Activated naive CD8-positive, alpha-beta T cell treated with anti-CD3 and anti-CD28 coated beads, Interleukin-2, amount 10 ng/mL, durations not matched to agents 7 days and 5 days (primary cell): ENCODE measurements at places on chromosomes 5 and 9.

GRCh38 chr9:68584189-68585033, 43.7 kb upstream of the TMEM252 start:
- peak; percentile 66 for DNase-seq

DNA sequence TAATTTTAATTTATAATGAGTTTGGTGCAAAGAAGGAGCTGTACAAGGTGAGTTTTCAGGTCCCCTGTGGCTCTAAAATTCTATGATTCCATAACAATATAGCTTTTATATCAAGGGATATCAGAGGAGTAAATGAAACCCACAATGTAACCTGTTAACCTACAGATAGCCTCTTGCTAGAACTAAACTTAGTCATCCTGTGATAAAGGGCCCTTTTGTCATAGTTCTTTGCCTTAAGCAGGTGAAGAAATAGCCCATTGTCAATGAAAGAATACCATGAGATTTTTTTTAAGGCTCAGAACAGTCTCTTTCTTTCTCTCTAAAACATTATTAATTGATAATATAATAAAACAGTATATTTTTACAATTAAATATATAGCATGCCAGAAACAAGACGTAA, 127.8 kb downstream of the NFIB start:
- DNase-seq: no peak

DNA sequence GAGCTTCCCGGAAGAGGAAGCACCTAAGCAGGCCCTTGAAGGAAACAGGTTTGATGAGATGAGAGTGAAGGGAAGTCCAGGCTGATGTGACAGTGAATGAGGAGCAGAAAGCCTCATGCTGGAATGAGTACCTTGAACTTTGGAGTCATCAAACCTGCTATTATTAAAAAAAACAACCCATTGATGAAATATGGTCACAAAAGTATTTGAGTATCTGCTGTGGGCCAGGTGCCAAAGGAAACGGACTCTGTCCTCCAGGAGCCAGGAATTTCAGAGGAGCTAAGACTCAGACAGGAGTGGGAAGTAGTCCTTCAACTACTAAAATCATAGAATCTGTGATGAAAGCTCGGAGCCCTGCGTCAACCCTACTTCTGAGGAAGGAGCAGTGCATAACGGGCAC, 11.9 kb downstream of the HAND1 start:
- DNase-seq: no peak

- DNase-seq: no peak
These were observed 8.6 kb downstream of the SEPTIN8 start for GRCh38 chr5:132768485-132768868.

- no peak for DNase-seq
These were observed 127.0 kb downstream of the GNA14 start for GRCh38 chr9:77521091-77521490.

- no peak for DNase-seq
These were observed 7.3 kb upstream of the IL4 start for GRCh38 chr5:132666310-132667123.

DNA sequence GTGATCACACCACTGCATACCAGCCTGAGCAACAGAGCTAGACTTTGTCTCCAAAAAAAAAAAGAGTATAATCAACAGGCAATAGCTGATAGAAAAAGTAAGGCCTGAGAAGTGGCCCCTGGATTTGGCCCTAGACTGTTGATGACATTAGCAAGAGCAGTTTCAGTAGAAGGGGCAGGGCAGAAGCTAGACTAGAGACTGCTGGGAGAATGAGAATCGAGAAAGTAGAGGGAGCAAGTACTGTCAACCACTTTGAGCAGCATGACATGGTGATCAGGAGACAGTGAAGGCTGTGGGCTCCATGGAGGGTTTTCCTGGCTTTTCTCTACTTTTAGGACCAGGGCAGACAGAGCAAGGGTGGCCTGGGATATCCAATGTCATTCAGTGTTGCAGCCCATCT, 34.9 kb upstream of the B4GALT1 start:
- DNase-seq: no peak

DNA sequence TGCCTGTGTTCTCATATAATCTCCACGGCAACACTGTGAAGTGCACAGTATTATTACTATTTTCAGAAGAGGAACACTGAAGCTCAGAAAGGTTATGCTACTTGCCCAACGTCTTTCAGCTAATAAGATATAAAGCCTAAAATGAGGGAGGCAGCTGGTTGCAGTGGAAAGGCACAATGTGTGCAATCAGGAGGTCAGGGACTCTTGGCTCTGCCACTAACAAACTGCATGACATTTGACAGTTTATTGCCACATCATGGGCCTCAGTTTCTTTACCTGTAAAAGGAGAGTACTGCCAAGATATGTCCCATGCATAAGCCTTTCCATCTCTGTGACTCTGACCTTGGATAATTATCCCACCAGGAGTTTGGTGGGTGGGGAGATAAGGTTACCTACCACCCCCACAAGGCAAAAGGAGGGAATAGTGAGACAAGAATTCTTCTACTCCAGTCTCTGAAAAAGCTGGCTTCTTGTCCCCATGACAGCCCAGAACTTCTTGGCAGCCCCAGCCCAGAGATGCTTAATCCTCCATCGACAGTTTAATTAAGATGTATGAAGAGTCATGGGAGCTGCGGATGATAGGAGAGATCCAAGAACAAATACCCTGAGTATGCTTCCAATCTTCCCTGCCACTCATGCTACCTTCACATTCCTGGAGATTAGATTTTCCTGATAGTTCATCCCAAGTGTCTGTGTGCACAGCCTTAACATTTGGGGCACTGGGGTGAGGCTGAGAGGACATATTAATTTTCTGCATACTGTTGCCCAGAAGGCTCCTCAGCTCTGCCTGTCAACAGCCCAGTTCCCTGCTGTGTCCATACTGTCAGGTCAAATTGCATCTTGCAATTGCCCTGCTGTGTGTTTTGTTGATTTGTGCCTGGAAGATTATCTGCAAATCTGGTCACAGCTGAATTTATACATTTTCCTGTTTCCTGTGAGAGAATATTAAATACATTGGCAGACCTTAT, 271.2 kb downstream of the FAM114A2 start:
- DNase-seq: no peak

- DNase-seq: no peak
These were observed 1176.9 kb upstream of the C9orf72 start for GRCh38 chr9:28750136-28750535.

DNA sequence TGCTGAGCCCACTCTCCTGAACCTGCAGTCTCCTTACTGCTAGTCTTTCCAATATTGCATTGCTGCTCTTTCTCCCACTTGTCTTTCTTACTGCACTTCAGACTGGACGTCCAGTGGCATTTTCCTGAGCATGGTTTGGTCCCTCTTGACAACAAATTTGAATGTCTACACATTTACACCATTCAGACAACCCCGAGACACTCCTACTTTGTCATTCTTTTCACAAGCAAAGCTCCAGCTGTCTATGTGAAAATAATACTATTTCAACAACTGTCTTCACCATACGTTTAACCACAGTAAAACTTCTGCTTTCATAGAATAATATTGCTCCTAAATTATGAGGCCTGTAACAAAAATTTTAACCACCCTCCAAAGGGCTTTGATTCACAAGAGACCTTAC, 10.4 kb upstream of the APTX start:
- DNase-seq: no peak

GRCh38 chr5:134038138-134038537, 33.4 kb upstream of the VDAC1 start:
- no peak for DNase-seq

DNA sequence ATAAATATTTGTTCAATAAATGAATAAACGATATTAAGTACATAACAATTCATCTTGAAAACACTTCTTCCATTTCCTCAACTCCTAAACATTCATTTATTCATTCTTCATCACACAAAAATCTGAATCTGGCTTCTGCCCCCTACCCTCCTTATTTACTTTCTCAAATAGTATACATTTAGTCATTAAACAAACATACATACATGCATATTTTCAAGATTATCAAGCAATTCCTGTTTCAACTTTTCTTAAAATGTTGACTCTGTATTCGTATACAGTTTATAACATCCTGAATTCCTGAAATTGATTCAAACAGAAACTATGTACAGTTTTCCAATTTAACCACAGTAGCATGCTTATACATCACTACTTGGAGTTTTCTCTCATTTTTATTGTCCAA, 129.0 kb downstream of the MUSK start:
- DNase-seq: no peak

GRCh38 chr9:27125030-27125429, 16.0 kb downstream of the TEK start:
- DNase-seq: no peak

DNA sequence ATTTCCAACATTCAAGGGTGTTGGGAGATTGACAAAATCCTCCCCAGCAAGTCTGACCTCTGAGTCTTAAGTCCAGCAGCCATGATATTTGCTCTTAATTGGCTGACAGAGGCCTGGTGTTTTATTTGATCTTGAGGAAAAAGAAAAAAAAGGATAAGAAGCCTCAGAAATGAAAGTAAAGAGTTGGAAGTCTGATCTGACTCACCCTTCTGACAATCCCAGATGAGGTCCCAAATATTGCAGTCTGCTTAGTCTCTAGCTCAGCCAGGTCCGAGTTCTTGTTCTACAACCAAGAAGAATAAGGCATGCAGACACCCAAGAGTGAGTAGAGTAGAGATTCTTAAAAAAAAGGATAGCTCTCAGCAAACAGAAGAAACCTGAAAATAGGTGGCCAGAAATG, 632.5 kb upstream of the ST8SIA4 start:
- no peak for DNase-seq

DNA sequence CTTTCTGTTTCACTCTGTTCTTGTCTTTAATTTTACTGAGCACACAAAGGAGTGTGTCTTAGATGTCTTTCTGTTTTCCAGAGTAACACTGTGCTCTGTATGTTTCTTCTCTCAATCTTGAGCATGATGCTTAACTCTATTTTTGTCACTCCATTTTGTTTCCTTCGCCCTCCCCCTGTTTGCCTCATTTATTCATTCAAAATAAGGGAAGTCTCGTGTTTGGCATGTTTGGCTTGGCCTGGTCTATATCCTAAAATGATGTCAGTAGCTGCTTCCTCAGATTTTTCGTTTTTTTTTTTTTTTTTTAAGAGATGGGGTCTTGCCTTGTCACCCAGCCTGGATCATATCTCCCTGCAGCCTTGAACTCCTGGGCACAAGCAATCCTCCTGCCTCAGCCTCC, 22.0 kb downstream of the ZNF618 start:
- DNase-seq: no peak

DNA sequence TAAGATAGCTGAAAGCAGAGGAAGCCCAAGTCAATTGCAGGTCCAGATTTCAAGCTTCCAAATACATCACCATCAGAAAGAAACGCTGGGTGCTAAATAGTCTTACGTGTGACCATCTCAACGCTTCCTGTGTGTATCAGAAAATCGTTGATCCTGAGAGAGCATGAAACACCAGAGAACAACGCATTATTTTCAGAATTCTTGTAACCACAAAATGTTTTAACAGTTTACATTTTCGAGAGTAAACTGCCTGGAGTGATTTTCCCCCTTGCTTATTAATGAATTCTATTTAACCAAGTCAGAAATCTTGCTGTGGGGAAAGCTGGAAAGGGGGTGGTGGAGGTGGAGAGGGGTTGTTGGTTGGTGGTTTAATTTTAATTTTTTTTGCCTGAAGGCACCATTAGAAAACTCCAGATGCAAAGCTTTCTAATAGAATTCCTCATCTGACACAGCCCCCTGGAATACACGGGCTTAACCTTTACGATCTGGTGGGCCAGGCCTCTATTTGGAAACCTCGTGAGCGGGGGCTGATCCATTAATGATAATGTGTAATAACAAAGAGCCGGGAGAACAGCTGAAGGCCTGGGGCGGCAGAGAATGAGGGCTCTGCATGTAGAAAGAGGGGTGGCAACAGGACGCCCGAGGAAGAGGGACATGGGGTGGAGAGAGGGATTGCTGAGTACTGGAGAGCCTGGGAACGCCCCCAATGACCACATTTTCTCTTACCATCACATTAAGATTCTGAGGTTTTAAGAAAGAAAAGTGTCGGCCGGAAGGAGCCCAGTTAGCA, 124.5 kb upstream of the NFIB start:
- no peak for DNase-seq
